ENCODE measurements at places on chromosomes 5 and 9.

DNA sequence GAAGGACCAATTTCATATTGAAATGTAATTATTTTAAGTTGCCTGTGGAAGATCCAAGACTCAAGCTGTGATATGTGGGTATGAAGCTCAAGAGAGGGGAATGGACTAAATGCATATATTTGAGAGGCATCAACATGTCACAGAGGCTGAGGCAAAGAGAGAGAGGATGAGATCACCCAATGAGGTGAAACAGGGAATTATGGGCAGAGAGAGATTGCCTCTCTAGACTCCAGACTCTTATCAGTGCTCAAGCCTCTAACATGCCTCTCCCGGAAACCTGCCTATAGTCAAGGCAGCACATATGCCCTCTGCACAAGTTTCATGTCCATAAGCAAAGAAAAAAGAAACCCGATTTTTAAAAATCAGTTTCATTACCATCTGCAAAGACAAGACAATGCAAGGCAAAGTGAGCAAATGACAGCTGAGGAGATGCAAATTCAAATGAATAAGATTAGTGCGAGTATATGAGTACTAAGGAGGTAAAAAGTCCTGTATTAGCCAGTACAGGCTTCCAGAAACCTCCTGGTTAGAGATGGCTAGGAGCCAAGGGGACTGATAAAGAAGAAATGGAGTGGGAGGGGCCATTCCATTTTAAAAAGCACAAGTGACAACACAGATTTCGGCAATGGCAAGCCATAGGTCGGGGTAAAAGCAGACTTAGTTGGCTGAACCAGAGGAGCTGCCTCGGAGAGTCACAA lies 9.4 kb downstream of the APTX start:
- no peak for DNase-seq

GRCh38 chr5:1532384-1532783 lies 8.6 kb upstream of the LPCAT1 start:
- DNase-seq: no peak

GRCh38 chr5:54944364-54944763 lies 41.0 kb downstream of the ESM1 start:
- no peak for DNase-seq

GRCh38 chr9:114995681-114996221 lies 65.4 kb upstream of the TNFSF8 start:
- DNase-seq: no peak

GRCh38 chr5:173697931-173698579 lies 81.6 kb upstream of the BOD1 start:
- no peak for DNase-seq
